Mesenteric fat pad (tissue), 1 donor: ENCODE measurements at places on chromosomes 6 and 20. TPM values are rescaled to one million over a fixed set of nuclear protein-coding genes. Genes with fewer than 3 reads are reported as not detected.

GRCh38 chr20:18739751-18740166 is 73.8 kb upstream of the SCP2D1 start:
- DNase-seq: no peak

- no peak for DNase-seq
These were observed 35.2 kb upstream of the YWHAB start for GRCh38 chr20:44850272-44850671.

GRCh38 chr6:166739117-166739975 is 112.3 kb upstream of the RPS6KA2 start:
- no peak for DNase-seq

GRCh38 chr20:9886227-9886626 is 47.4 kb upstream of the PAK5 start:
- no peak for DNase-seq

GRCh38 chr20:5220321-5221060 is 93.7 kb downstream of the CDS2 start:
- DNase-seq: no peak

DNA sequence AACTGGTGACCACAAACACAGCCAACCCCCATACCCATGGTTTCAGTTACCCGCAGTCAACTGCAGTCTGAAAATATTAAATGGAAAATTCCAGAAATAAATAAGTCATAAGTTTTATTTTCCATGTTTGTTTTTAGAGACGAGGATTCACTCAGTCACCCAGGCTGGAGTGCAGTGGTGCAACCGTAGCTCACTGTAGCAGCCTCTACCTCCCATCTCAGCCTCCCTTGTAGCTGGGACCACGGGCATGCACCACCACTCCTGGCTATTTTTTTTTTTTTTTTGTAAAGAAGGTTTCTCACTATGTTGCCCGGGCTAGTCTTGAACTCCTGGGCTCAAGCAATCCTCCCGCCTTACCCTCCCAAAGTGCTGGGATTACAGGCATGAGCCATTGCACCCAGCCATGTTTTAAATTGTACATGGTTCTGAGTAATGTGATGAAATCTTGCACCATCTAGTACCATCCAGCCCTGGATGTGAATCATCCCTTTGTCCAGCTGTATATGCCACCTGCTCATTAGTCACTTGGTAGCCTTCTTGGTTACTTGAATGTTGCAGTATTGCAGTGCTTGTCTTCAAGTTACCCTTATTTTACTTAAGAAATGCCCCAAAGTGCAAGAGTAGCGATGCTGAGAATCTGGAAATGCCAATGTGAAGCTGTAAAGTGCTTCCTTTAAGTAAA is 14.5 kb downstream of the CSNK2A1 start:
- DNase-seq: no peak

DNA sequence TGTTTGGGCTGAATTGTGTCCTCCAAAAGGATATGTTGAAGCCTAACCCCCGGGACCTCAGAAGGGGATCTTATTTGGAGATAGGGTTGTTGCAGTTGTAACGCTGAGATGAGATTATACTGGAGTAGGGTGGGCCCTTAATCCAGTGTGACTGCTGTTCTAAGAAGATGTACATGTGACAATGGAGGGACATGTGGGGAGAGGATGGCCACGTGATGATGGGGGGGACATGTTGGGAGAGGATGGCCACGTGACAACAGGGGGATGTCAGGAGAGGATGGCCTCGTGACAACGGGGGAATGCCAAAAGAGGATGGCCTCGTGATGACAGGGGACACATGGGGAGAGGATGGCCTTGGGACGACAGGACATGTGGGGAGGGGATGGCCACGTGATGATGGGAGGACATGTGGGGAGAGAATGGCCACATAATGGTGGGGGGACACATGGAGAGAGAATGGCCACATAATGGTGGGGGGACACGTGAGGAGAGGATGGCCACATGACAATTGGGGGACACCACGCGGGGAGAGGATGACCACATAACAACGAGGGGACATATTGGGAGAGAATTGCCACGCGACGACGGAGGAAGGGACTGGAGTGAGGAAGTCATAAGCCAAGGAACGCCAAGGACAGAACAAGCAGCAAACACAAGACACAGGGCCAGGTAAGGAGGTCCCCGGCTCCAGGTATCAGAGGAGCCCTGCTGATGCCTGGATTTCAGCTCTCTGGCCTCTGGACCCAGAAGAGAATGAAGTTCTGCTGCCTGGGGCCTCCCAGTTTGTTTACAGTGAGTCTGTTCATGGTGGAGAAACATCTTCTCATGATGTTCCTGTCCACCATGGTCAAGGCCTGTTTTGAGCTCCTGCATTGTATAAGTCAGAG is 29.2 kb downstream of the SYNJ2 start:
- peak; percentile 84 for DNase-seq

The C20orf141 gene
- total RNA-seq: 0.84 TPM

The UCKL1 gene
- 36.0 TPM for total RNA-seq
